ENCODE measurements at places on chromosomes 4 and X. TPM values are rescaled to one million over a fixed set of nuclear protein-coding genes. Genes with fewer than 3 reads are reported as not detected.

Gene RNF128
- 4.8 TPM for total RNA-seq

Gene LRAT
- total RNA-seq, result under 0.01 TPM

DNA sequence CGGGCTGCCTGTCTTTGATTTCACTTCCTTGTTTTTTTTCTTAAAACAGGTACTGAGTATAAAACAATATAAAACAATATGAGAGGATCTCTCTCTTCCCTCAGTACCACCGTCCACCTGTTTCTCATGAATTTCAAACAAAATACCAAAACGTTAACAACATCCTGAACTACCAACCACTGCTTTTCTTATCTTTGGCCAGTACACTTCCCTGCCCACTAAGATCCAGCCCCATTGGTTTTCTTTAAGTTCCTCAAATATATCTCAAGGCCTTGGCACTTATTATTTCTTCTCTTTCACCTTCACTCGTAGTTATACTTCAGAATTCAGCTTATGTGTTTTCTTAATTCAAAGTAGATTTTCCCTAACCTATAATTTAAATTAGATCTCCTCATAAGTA, 370.2 kb upstream of the GRIA3 start:
- DNase-seq, result no peak
- H3K4me1 ChIP-seq, result no peaks in the 10 kb centered on the region
- H3K36me3 ChIP-seq, result no peaks in the 10 kb centered on the region

GRCh38 chr4:123599061-123599919, 202.7 kb downstream of the SPRY1 start:
- H3K4me1 ChIP-seq, result peaks cover 3% of the 10 kb centered on the region
- no peaks in the 10 kb centered on the region for H3K27me3 ChIP-seq
- no peaks in the 10 kb centered on the region for H3K36me3 ChIP-seq

Gene SASH3
- not detected for total RNA-seq

DNA sequence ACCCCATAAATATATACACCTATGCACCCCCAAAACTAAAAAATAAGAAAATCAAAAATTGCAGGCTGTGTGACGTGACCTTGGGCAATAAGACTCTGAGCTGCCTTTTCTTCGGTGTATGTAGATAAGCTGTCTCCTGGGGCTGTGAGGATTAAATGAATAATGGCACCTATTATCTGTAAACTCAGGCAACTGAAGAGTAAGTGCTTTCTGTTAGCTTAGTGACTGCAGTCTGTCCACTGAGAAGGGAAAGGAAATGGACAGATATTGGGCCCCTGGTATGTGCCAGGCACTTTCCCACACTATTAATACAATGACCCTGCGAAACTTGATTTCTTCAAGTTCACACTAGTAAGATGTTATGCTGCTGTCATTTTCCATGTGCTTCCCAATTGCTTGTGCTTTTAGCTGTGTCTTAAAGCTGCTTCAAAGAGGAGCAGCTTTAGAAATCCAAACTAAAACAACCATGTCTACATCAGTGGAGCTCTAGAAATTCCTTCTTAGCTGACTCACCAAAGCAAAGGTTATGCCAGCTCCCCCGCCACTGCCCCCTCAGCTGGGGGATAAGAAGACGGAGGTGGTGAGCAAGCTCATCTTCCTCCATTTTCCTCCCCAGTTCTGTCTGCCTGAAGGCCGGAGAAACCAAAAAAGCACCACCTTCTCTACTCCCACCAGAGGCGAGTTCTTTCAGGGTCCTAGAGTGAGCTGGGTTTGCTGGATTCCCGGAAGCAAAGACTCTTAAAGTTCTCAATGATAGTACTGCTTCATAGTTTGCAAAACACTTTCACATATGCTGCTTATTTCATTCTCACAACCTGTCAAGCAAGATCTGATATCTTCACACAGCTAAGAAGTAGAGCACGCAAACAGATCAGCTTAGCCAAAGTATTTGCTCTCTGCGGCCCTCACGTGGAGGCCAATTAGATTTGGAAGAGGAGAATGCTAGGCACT, 8.8 kb upstream of the DGAT2L6 start:
- H3K4me1 ChIP-seq, result peaks cover 13% of the 10 kb centered on the region
- no peaks in the 10 kb centered on the region for H3K27me3 ChIP-seq

- H3K27me3 ChIP-seq, result no peaks in the 10 kb centered on the region
- H3K4me3 ChIP-seq, result no peak overlapping the region
- H3K4me1 ChIP-seq, result peaks cover 18% of the 10 kb centered on the region
- no peaks in the 10 kb centered on the region for H3K36me3 ChIP-seq
- peak; percentile 91 for DNase-seq
- H3K27ac ChIP-seq, result peak overlapping the region; percentile 42
These were observed 174.0 kb downstream of the SOWAHB start for GRCh38 chr4:76723924-76724323.

- DNase-seq, result no peak
- H3K27me3 ChIP-seq, result peaks cover 2% of the 10 kb centered on the region
- H3K36me3 ChIP-seq, result no peaks in the 10 kb centered on the region
- H3K4me1 ChIP-seq, result no peaks in the 10 kb centered on the region
- no peak overlapping the region for H3K27ac ChIP-seq
These were observed 370.1 kb downstream of the PPP3CA start for GRCh38 chr4:100977274-100977673.

GRCh38 chr4:76084542-76084941, 10.0 kb downstream of the ART3 start:
- H3K36me3 ChIP-seq, result no peaks in the 10 kb centered on the region
- H3K4me3 ChIP-seq, result no peak overlapping the region
- no peak for DNase-seq
- peaks cover 24% of the 10 kb centered on the region for H3K27me3 ChIP-seq

Gene TRIM60
- not detected for total RNA-seq

DNA sequence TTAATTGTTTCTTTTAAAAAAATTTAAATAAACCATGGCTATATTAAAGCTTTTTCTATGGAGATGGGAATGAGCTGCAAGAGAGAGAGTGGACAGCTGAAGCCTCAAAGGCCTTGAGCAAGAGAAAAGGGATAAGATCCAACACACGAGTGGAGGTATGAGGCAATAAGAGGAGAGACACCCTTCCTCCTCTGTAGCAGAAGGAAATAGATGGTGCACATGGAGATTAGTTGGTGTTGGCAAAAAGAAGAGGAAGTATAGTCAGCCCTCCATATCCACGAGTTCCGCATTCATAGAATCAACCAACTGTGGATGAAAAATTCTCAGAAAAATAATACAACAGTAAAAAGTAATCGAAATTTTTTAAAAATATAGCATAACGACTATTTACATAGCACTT, 3.2 kb downstream of the CXorf38 start:
- H3K27me3 ChIP-seq, result 0 out of 2 replicates have a peak, but pooled peaks cover 2% of the 10 kb centered on the region
- peak; percentile 54 for DNase-seq
- 0 out of 2 replicates have a peak, but pooled peaks cover 1% of the 10 kb centered on the region for H3K36me3 ChIP-seq

- H3K36me3 ChIP-seq, result no peaks in the 10 kb centered on the region
- no peak for DNase-seq
- H3K27me3 ChIP-seq, result no peaks in the 10 kb centered on the region
- no peaks in the 10 kb centered on the region for H3K4me1 ChIP-seq
These were observed 414.5 kb downstream of the PRDM5 start for GRCh38 chr4:120508036-120508435.

Gene ETDA
- total RNA-seq, result not detected

- H3K4me3 ChIP-seq, result no peak overlapping the region
- H3K27me3 ChIP-seq, result peaks cover 7% of the 10 kb centered on the region
- no peak overlapping the region for H3K27ac ChIP-seq
- no peak for DNase-seq
These were observed 181.6 kb upstream of the NOCT start for GRCh38 chr4:138833974-138834373.

GRCh38 chr4:7638489-7638888, 203.8 kb upstream of the PSAPL1 start:
- no peak overlapping the region for H3K4me3 ChIP-seq
- H3K27ac ChIP-seq, result no peak overlapping the region
- H3K27me3 ChIP-seq, result peaks cover 13% of the 10 kb centered on the region
- H3K4me1 ChIP-seq, result no peaks in the 10 kb centered on the region
- H3K36me3 ChIP-seq, result no peaks in the 10 kb centered on the region

Gene OTUD5
- 30.6 TPM for total RNA-seq

Gene PITX2
- 3.6 TPM for total RNA-seq

GRCh38 chrX:46754586-46755061, 4.3 kb downstream of the SLC9A7 start:
- no peaks in the 10 kb centered on the region for H3K27me3 ChIP-seq
- no peak overlapping the region for H3K4me3 ChIP-seq
- no peak for DNase-seq
- H3K36me3 ChIP-seq, result no peaks in the 10 kb centered on the region
- no peak overlapping the region for H3K27ac ChIP-seq

DNA sequence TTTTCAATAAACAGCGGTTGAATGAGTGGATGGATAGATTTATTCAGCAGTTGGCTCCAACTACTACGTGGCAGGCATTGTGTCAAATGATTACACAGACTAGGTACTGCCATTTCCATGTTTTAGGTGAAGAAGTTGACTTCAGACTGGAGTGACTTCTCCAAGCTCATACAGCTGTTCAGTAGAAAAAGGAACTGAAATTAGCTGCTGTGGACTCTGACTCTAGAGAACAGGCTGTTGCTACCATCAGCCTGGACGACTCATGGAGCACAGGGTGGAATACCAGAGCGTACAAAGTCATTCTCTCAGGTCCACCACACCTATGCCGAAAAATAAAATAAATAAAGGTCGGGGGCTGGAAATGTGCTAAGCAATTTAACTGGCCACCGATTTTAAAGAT, 45.3 kb downstream of the TENM3 start:
- no peaks in the 10 kb centered on the region for H3K27me3 ChIP-seq
- H3K27ac ChIP-seq, result no peak overlapping the region
- no peak overlapping the region for H3K4me3 ChIP-seq
- no peak for DNase-seq
- no peaks in the 10 kb centered on the region for H3K36me3 ChIP-seq

- H3K36me3 ChIP-seq, result no peaks in the 10 kb centered on the region
- H3K4me3 ChIP-seq, result no peak overlapping the region
- no peaks in the 10 kb centered on the region for H3K4me1 ChIP-seq
- H3K27ac ChIP-seq, result no peak overlapping the region
- DNase-seq, result no peak
These were observed 306.1 kb upstream of the EMCN start for GRCh38 chr4:100823993-100824323.

GRCh38 chrX:103877571-103877970, 45.5 kb upstream of the RAB9B start:
- peaks cover 2% of the 10 kb centered on the region for H3K4me1 ChIP-seq
- no peak overlapping the region for H3K27ac ChIP-seq
- H3K36me3 ChIP-seq, result no peaks in the 10 kb centered on the region
- H3K27me3 ChIP-seq, result peaks cover 2% of the 10 kb centered on the region
- no peak for DNase-seq
- H3K4me3 ChIP-seq, result no peak overlapping the region

DNA sequence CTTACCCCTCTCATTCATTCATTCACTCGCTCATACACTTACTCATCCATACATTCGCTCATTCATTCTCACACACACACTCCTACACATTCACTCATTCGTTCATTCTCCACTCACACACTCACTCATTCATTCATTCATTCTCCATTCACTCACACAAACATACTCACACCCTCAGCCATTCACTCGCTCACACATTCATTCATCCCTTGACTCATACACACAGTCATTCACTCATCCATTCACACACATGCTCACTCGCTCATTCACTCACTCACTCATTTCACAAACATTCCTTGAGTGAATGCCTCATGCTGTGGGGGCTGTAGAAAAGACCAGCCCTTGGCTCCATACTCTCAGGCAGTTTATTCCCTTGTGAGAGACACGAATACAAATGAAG, 151.1 kb upstream of the MAMLD1 start:
- no peak overlapping the region for H3K27ac ChIP-seq
- H3K4me1 ChIP-seq, result 0 out of 2 replicates have a peak, but pooled peaks cover 5% of the 10 kb centered on the region
- no peak overlapping the region for H3K4me3 ChIP-seq
- no peaks in the 10 kb centered on the region for H3K27me3 ChIP-seq
- no peaks in the 10 kb centered on the region for H3K36me3 ChIP-seq

GRCh38 chr4:81799371-81799770, 327.7 kb upstream of the RASGEF1B start:
- no peak overlapping the region for H3K27ac ChIP-seq
- H3K27me3 ChIP-seq, result no peaks in the 10 kb centered on the region
- H3K36me3 ChIP-seq, result no peaks in the 10 kb centered on the region
- no peak overlapping the region for H3K4me3 ChIP-seq
- DNase-seq, result no peak

DNA sequence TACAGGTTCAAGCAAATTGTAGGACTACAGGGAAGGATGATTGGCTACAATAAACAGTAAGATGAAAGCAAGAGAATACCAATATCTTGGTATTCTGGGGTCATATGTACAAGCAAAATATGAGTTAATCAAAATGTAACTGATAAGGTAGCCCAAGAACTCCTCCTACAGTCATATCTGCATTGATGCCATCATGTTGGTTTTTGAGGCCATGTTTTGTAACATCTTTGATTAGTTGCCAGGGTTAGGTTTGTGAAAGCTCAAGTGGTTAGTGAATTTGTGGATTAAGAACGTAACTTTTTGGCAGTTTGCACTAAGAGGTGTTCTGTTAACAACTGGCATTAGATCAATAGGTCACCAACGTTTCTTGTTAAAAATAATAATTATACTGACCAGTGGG, 59.6 kb downstream of the USP9X start:
- H3K27ac ChIP-seq, result no peak overlapping the region
- H3K4me3 ChIP-seq, result no peak overlapping the region
- peaks cover 3% of the 10 kb centered on the region for H3K4me1 ChIP-seq
- no peaks in the 10 kb centered on the region for H3K27me3 ChIP-seq

- H3K27ac ChIP-seq, result no peak overlapping the region
- peaks cover 8% of the 10 kb centered on the region for H3K36me3 ChIP-seq
- peaks cover 4% of the 10 kb centered on the region for H3K4me1 ChIP-seq
- DNase-seq, result peak; percentile 75
These were observed 4.3 kb downstream of the PGRMC1 start for GRCh38 chrX:119240356-119240755.

GRCh38 chr4:185869427-185869826, 57.4 kb upstream of the SORBS2 start:
- no peak for DNase-seq
- peaks cover 18% of the 10 kb centered on the region for H3K27me3 ChIP-seq
- no peak overlapping the region for H3K27ac ChIP-seq
- peaks cover 4% of the 10 kb centered on the region for H3K4me1 ChIP-seq

- no peaks in the 10 kb centered on the region for H3K27me3 ChIP-seq
- no peaks in the 10 kb centered on the region for H3K36me3 ChIP-seq
- peaks cover 4% of the 10 kb centered on the region for H3K4me1 ChIP-seq
- H3K4me3 ChIP-seq, result no peak overlapping the region
- DNase-seq, result peak; percentile 6
These were observed 124.2 kb downstream of the REELD1 start for GRCh38 chr4:146338512-146338911.

Data from IMR-90 (cell line).